Vagina (tissue), 2 donors: ENCODE measurements at places on chromosomes 6 and 20. TPM values are rescaled to one million over a fixed set of nuclear protein-coding genes. Genes with fewer than 3 reads are reported as not detected.

The LKAAEAR1 gene
- not detected for total RNA-seq

The MICB gene
- total RNA-seq: 3.2 TPM

The LINC00237 gene
- total RNA-seq: not detected

The PLN gene
- total RNA-seq: 33.9 TPM

The SPATA2 gene
- total RNA-seq: 4.7 TPM

DNA sequence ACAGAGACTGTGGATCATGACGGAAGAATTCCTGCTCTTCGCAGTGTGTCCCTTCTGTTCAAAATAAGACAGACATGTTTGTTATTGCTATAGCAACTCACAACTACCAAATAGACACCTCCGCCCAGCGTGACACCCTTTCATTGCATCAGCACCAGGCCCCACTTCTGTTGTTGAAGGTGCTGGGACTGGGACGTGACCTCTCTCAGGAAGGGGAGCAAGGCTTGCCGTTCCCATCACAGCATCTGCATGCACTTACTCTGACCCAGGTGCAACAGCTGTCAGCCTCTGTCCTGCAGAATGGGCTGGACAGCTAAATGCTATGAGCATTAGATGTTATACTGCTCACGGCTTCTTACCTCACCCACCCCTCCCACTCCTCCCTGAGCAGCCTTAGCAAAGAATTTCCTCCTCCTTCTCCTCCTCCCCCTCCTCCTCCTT, 94.1 kb downstream of the DACT2 start:
- no peak for DNase-seq

- no peak for DNase-seq
Observed at GRCh38 chr20:63099456-63100173, 92.9 kb upstream of the BHLHE23 start.

DNA sequence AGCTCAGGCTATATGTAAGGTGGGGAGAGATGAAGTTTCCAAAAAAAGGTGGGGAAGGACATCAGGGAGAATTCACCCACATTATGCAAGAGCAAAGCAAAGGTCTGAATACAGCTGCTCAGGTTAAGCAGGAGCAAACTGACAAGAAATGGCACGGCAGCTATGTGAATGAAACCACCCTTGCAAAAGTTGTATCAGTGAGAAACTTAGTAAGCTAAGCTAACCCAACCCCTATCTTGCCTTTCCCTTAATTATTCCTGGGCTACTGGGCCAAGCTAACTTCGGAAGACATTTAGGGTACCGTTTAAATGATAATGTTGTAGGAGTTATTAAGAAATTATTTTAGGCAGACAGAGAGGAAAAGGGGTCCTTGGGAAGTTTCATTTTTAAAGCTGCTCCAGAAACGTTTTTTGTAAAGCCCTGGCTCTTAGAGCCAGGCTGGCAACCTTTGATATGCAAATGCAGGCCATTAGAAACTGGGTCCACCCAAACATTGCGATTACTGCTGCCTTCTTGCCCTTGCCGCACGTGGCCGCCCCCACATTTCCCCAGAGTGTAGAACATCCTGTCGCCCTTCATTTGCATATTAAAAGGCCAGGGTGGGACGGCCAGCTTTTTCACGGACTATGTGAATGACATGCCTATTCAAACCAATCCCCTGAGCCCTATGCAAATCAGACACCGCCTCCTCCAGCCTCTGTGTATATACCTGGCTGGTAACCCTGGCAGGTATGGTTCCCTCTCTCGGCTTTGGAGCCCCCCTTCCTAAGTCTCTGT, 60.5 kb upstream of the SAMD5 start:
- no peak for DNase-seq

GRCh38 chr6:31270788-31271640, 878 bp downstream of the HLA-C start:
- DNase-seq: no peak

GRCh38 chr6:164665328-164665727, 644.1 kb downstream of the C6orf118 start:
- DNase-seq: no peak

- DNase-seq: no peak
Observed at GRCh38 chr6:158867381-158868121, 48.4 kb upstream of the EZR start.

GRCh38 chr6:56510984-56511531, 131.6 kb downstream of the DST start:
- no peak for DNase-seq

GRCh38 chr20:62365814-62366369, 1.2 kb downstream of the LAMA5 start:
- no peak for DNase-seq

GRCh38 chr6:104349191-104349590, 510.5 kb downstream of the HACE1 start:
- DNase-seq: no peak

DNA sequence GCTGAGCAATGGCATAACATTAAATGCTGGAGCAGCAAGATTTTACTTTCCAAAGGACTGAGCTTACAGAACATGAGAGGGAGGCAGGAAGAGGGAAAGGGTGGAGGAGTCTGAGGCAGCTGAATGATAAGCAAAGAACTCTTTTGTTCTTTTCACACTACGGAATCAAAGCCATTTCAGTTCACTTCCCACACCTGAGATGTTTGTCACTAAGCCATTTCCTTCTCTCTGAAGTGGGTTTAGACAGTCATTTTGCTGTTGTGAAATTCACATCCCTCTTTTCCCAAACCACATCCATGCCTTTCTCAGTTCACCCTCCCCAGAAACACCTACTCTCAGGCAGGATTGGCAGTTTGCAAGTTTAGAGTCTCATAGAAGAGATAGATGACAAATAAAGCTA, 267.9 kb downstream of the ADGRG6 start:
- no peak for DNase-seq

DNA sequence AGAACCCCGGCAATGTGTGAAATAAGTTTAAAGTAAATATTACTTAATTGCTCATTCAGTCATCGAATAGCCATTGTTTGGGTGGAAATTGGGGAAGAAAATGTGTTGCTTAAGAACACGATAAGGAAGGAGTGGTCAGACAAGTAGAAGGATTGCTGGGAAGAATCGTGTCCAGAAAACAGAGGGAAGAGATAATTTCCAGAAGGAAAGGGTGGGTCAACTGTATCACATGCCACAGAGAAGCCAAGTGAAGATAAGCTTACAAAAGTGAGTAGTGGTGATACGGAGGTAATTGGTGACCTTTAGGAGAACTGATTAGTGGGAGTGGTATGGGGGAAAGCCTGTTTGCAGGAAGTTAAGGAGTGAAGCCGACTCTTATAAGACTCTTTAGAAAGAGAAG, 306.2 kb downstream of the SOX4 start:
- DNase-seq: no peak

GRCh38 chr6:98044151-98044561, 761.1 kb upstream of the MMS22L start:
- no peak for DNase-seq

DNA sequence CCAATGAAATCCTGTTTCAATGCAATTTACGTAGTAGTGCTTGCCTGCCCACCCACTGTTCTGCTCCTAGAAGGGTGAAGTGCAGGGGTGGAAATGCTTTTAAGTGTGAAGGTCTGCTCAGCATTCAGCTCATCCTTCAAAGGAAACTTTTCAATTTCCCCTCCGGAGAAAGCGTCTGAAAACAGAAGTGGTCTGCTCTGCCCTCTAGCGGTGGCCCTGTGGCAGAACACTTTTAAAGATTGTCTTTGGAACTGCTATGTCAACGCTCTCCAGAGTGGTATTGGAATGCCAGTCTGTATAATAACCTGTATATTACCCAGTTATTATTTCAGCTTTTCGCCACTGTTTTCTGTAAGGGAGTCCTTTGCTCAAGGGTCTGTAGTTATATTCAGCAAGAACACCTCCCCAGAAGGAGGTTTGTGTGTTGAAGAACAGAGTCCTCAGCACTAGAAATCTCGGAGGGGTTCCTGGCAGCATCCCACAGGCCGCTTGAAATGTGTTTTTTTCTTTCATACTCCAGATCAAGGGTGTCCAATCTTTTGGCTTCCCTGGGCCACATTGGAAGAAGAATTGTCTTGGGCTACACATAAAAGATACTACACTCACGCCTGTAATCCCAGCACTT, 63.1 kb upstream of the KLHL31 start:
- no peak for DNase-seq

- DNase-seq: no peak
Observed at GRCh38 chr6:7257521-7258230, 55.3 kb downstream of the SSR1 start.

DNA sequence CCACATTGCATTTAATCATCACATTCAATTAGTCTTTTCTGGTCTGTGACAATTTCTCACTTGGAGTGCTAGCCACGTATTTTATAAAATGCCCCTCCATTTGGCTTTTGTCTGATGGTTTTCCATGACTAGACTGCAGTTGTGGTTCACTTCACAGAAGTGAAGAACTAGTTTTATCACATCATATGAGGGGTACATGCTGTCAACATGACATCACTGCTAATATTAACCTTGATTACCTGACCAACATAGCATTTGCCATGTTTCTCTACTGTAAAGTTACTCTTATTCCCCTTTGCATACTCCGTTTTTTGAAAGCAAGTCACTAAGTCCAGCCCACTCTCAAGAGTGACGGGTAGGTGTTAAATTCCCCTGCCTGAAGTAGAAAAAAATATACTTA, 48.0 kb upstream of the COL10A1 start:
- DNase-seq: no peak

GRCh38 chr6:6284221-6284966, 36.1 kb downstream of the F13A1 start:
- no peak for DNase-seq

DNA sequence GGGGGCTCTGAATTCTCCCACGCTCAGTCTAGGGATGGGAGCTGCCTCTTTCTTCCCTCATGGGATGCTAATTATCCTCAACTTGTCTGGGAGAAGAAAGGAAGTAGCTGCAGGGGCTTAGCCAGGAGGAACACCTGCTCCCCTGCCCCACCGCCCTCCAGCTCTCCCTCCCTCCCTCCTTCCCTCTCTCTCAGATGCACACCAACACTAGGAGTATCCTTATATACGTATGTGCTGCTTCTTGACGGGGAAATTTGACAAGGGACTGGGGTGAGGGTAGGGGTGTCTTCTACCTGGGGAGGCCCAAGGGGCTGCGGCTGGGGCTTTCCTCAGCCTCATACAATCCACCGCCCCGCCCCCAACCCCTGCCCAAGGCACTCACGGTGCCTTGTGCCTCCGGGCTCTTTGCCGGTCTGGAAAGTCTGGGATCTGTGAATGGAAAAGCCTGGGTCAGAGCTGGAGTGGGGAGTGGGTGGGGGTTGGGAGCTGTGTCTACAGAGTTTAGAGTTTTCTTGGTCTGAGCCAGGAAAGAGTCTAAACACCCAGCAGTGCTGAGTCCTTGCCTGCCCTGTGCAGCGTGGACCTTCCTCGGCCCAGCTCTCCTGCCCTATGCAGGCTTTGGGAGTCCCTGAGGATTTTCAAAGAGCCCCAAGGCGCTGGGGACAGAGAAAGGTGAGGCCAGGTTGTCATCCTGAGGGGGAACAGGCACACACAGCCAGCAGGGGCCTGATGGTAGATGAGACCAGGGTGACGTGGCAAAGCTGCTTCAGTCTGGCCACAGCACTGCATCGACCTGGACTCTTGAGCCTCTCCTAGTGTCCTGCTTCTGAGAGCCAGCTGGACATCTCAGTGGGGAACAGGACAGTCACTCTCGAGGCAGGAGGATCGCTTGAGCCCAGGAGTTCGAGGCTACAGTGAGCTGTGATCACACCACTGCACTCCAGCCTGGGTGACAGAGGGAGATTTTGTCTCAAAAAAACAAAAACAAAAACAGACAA, 29.3 kb upstream of the EMILIN3 start:
- DNase-seq: no peak

DNA sequence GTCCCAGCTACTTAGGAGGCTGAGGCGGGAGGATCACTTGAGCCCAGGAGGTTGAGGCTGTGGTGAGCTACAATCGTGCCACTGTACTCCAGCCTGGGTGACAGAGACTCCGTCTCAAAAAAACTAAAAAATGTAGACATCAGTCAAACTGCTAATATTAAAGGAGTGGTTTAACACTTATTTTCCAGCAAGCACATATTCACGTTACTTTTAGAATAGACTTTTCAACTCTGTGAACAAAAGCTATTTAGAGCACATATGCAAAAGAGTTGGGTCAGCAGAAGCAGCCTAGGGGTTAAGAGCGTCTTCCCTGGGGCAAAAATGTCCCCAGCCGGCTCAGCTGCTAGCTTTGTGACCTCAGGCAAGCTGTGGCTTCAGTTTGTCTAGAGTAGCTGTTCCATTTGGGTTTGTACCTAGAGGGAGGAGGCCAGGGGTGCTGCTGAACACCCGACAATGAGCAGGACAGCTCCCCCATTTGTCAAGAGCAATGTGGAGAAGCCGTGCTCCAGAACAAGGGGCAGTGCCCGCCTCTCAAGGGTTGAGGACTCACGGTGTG, 62.5 kb upstream of the PTGIS start:
- no peak for DNase-seq

DNA sequence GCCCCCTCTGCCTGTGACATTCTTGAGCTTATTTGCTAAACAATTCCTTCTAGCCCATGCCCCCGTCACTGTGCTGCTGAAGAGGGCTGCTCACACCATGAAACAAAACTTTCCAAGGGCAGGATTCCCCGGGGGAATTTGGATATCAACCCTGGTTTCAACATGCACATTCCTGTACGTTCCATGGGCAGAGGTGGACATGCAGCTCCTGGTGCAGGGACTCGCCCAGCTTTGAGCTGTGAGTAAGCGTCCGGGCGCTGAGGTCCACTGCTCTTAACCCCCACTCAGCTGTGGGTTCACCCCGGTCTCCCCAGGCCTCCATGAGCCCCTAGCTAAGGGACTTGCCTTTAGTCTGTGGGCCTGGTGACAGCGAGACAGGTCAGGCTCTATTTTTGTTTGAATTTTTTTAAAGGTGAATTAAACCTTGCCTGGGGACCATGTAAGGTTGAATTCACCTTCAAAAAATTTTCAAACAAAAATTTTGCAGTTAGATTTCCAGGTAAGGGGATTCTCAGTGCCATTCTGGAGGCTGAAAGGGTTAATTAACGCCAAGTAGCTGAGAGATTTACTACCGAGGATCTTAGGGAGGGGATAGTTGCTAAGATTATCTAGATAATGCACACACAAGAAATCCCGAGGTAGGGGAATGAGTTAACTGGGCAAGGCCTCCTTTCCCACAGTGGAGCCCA, 70.3 kb upstream of the SLC22A23 start:
- DNase-seq: no peak

DNA sequence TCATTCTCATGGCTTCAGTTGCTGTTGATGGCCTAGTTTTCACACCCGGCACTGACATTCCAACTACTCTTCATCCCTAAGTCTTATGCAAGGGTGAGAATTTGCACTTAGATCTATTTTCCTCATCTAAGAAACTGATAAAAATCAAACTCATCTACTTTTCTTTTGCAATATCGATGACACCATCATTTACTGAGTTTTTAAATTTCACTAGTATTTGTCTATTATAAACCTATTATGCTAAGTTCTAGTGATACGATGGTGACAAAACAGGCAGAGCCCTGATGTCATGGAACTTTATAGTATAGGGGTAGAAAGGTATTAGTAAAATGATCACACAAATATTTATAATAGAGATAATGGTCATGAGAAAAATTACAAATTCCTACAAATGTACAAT, 167.9 kb upstream of the CITED2 start:
- no peak for DNase-seq
